ENCODE measurements at places on chromosomes 6 and 20.

DNA sequence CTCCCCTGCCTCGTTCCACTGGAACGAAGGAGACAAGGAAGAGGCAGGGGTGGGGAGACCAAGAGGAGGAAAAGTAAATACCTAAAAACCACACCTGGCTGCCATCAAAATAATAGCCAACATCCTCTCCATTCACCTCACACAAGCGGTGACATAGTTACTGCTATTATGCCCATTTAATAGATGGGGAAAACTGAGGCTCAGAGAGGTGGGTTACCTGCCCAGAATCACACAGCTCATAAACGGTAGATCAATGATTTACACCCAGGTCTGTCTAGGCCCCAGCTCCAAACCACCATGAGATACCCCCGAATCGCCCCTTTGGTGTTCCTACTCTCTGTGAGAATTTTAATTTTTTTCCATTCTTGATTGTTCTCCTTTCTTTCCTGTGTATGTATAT is 253.8 kb downstream of the BMP7 start:
- DNase-seq = no peak

DNA sequence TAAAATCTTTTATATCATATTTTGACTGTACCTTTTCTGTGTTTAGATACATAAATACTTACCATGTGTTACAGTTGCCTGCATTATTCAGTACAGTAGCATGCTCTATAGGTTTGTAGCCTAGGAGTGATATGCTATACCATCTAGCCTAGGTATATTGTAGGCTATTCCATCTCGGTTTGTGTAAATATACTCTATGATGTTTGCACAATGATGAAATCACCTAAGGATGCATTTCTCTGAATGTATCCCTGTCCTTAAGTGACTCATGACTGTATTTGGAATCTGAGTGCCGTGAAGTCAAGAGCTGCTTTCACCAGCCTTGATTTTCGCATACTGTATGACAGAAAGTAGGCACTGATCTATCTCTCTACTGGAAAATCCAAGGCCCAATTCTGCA is 129.9 kb downstream of the UTRN start:
- DNase-seq = no peak

- DNase-seq = no peak
These were observed 19.2 kb upstream of the ZSCAN16 start for GRCh38 chr6:28105245-28105639.

- no peak for DNase-seq
These were observed 1008.3 kb downstream of the KIF16B start for GRCh38 chr20:15564981-15565380.

DNA sequence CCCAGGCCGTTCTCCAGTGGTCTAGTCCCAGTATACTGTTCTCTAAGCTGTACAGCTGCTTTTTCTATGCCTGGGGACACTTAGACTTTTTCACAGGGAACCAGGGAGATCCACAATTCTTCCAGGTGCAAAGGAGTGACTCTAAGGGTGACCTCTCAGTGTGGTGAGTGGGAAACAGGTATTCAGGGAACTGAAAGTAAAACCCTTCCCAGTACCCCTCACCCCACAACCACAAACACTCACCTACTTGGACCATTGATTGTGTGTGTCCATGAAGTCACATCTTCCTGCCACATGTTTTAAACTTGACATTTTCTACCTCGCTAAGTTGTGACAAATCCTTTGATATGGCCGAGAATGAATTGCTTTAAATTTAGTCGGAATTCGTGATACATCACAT is 183.6 kb downstream of the CLIC5 start:
- no peak for DNase-seq

DNA sequence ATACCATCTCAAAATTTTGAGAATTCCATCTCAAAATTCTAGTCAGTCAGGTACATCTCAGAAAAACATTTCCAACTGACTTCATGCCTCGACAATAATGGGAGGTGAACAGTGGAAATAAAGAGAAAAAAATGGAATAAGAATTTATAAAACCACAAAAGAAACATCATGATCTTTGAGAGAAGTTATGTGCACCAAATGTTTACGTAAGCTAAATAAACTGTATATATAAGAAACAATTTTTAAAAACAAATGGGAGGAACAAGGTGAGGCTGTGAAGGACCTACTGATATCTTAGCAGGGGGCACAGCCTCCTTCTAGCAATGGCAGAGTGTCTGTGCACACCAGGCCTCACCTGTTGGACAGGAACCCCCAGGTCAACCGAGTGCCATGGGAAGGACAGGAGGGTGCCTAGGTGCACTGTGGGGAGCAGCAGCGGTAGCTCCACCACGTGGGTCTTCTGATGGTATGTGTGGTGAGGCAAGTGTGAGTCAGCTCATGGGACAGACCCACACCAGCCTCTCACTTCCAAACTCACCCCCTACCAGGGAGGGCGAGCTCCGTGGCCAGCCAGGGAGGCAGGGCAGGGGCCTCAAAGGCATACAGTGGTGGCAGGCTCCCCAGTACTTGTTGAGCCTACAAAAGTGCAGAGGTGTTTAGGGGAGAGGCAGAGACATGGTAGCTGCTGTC is 23.2 kb downstream of the DIDO1 start:
- DNase-seq = no peak

DNA sequence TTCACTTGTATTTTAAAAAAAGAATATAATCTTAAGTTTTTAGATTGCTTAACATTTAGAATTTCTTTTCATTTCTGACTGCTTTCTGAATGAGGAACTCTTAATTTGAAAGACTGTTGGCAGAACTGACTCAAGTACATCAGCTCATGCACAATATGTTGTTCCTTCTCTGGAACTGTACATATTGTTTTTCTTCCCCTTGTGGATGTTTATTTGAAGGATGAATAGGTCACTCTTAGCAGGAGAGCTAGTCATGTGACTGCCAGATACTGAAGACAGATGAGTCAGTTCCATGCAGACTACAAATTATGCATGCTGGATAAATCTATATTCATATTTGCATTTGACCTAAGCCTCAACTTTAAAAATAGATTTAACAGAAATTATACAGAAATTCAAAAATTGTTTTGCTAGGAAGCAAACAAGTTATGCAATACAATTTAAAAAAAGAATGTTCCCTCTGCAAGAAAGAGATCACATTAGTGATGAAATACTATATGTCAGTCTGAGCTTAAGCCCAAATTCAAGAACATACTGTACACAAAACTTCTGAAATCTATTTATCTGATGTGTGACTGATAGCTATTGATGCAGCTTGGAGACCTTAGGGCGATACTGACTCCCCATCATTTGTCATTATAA is 1274.9 kb upstream of the GJE1 start:
- DNase-seq = no peak

DNA sequence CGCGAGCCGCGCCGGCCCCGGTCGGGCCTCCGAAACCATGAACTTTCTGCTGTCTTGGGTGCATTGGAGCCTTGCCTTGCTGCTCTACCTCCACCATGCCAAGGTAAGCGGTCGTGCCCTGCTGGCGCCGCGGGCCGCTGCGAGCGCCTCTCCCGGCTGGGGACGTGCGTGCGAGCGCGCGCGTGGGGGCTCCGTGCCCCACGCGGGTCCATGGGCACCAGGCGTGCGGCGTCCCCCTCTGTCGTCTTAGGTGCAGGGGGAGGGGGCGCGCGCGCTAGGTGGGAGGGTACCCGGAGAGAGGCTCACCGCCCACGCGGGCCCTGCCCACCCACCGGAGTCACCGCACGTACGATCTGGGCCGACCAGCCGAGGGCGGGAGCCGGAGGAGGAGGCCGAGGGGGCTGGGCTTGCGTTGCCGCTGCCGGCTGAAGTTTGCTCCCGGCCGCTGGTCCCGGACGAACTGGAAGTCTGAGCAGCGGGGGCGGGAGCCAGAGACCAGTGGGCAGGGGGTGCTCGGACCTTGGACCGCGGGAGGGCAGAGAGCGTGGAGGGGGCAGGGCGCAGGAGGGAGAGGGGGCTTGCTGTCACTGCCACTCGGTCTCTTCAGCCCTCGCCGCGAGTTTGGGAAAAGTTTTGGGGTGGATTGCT is 1.3 kb downstream of the VEGFA start:
- peak; percentile 70 for DNase-seq

DNA sequence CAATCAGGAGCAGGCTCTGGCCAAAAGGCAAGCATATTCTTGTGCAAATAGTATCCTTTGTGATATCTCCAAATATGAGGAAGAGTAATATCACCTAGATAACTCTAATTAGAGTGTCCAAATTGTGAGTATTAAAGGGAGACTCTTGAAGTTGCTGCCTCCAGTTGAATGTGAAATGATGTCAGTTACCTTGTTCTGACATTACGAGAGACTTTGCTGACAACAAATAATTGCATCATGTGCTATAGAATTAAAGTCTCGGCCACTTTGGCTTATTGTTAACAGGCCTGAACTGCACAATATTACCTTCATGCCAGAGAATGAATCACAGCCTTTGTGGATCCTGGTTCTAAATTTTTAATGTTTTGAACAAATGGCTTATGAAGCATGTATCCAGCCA is 106.5 kb downstream of the AIG1 start:
- no peak for DNase-seq

DNA sequence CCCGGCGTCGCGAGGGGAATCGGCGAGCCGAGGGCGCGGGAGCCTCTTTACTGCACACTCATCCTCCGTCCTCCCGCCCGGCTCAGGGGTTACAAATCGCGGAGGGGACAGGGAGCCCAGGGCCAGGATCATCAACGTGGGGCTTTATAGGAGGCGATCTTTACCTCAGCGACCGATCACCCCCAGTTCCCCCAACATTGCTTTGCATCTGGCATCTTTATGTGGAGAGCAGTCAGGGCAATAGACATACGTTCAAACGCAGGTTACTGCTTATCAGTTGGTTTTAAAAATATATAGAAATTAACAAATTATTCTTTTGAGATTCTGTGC is 634 bp downstream of the HSF2 start:
- DNase-seq = no peak

- DNase-seq = no peak
These were observed 39.6 kb upstream of the ZNF184 start for GRCh38 chr6:27512525-27512924.

DNA sequence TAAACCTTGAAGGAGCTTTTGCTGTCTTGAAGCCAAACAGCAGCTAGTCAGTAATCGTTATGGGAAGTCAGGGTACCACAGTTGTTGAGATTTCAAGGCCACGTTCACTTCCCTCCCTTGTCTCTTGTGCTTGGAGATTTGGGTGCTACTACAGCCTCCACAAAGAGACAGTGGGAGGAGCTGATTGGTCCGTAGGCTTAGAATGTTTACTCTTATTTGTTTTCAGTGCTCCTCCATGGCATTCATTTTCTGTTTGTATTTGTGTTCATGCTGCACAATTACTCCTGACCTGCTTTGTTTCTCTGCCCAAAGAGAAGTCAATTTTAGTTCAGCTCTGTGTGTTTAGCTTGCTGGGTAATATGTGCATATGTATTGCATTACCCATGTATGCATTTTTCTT is 147.7 kb downstream of the PRL start:
- no peak for DNase-seq

DNA sequence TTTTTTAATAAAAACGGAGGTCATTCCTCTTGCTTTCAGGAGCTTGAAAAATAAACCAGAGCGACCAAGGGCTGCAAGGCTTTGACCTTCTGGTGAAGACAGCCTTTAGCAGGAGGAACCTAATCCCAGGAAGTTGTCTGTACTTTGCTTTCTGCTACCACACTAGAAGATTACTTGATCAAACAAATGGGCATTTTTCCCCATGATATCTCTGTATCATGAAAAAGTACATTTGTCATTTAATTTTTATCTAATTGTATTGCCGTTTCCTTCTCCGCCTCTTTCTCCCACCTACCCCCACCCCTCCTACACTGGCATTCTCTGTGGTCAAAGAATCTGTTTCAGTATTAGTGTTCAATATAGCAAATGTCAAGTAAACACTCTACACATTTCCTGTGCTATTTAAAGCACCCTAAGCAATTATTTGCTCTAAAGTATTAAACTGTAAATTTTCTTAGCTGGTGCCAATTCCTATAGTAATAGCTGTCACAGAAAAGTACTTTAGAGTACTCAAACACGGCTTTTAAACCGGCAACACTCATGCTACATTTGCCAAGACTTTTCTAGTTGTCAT is 29.7 kb downstream of the ATXN1 start:
- no peak for DNase-seq

DNA sequence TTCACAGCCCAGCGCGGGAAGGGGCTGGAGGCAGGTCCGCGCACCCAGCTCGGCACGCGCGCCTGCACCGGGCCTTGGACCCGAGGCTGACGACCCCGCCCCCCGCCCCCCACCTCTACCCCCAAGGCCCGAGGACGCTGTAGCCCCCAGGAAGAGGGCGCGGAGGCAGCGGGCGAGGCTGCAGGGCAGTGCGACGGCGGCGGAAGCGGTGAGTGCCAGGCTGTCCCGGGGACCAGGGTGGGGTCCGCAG is 1.2 kb downstream of the LIME1 start:
- peak; percentile 50 for DNase-seq

- no peak for DNase-seq
These were observed 140.0 kb upstream of the RNF217 start for GRCh38 chr6:124822204-124822613.

DNA sequence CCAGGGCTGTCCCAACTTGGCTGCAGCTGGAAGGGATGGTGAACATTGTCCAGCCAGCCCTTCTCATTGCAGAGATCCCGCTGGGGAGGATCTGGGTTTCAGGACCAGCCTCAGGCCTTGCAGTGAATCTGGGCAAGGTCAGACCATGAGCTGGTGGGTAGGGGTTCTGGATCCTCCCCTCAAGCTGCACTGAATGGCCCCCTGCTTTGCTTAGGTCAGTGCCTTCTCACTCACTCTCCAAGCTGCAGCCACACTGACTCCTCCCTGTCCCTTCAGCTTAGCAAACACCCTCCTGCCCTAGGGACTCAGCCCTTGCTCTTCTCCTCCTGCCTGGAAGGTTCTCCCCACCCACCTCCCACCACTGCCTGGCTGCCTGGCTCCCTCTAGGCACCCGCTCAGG is 95.3 kb upstream of the KCNG1 start:
- DNase-seq = no peak

DNA sequence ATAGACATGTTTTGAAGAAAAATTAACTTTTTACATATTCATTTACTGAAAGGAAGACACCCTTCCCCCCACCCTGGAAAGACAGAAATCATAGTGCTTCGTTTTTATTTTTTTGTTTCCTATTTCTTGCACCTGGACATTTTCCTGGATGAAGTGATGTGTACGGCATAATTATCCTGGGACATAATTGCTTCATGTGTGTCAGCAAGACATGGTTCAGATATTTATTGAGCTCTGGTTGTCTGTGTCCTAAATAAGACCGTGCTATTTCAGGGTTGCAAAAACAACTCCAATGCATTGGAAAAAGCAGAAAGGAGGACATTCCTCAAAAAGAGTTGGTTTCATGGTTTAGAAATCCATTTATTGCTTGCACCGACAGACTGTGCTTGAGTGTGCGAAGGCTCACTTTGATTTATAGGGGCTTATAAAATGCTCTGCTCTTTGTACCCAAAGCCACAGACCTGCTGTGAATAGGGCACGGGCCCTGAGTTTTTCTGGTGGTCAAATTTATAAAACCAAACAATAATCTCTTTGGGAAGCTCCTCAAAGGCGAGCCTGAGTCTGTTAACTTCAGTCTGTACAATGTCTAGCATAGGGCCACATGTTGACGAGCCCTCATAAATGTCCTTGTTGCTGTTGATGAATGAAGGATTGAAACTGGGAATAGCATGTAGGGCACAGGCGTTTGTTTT is 179.5 kb downstream of the SOX4 start:
- no peak for DNase-seq

GRCh38 chr6:20653085-20653479 is 118.8 kb downstream of the CDKAL1 start:
- DNase-seq = no peak

- no peak for DNase-seq
These were observed 20.6 kb upstream of the ARHGAP18 start for GRCh38 chr6:129730477-129731165.

- no peak for DNase-seq
These were observed 43.2 kb upstream of the GABRR1 start for GRCh38 chr6:89260310-89260709.
